ENCODE measurements at places on chromosomes 3 and 15.
A peak's percentile ranks its signal among the peaks of the same experiment; 100 is the strongest.

- no peak for DNase-seq
Observed at GRCh38 chr15:85780225-85780985, 14.3 kb downstream of the KLHL25 start.

DNA sequence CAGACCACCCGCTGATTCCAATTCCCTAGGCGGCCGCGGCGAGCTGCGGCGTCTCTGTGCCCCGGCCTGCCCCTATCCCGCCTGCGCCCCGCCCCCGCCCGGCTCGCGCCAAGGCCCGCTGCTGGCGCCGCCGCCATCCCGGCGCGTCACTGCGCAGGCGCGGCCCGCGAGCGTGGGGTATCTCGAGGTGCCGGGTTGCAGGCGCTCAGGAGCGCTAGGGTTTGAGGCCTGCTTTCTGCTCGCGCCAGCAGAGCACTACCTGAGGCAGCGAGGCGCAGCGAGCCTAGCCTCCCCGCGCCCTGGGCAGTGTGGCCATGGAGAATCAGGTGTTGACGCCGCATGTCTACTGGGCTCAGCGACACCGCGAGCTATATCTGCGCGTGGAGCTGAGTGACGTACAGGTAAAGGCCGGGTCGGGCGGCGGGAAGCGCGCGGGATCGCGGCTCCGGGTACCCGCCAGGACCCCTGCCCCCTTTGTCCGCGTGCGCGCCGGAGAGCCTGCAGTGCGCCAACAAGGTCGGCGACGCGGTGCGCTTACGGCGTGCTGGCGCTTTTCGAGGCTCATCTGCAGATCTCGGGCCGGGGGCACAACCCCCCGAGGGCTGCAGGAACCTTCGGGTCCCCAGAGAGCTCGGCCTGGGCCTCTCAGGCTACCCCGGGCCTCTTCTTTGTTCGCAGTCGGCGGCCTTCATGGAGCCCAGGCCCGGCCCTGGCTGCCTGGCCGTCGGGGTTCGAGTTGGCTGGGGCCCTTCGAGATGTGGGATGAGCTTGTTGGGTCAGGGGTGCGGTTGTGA lies at the start of gene HACD3:
HACD3 (plus strand) TSS at position 146 of the 794 bp plus-strand sequence; CDS start at position 315, 169 bp downstream.
- peak; percentile 81 for DNase-seq

- peak; percentile 1 for DNase-seq
Observed at GRCh38 chr15:77384086-77384485, 35.8 kb downstream of the PEAK1 start.

- DNase-seq, result no peak
Observed at GRCh38 chr15:59278120-59278519, 71.5 kb downstream of the LDHAL6B start.

GRCh38 chr15:89822951-89823711 lies 8.5 kb upstream of the ANPEP start:
- DNase-seq, result no peak

GRCh38 chr15:50345298-50345697 lies 9.7 kb downstream of the GABPB1 start:
- no peak for DNase-seq

DNA sequence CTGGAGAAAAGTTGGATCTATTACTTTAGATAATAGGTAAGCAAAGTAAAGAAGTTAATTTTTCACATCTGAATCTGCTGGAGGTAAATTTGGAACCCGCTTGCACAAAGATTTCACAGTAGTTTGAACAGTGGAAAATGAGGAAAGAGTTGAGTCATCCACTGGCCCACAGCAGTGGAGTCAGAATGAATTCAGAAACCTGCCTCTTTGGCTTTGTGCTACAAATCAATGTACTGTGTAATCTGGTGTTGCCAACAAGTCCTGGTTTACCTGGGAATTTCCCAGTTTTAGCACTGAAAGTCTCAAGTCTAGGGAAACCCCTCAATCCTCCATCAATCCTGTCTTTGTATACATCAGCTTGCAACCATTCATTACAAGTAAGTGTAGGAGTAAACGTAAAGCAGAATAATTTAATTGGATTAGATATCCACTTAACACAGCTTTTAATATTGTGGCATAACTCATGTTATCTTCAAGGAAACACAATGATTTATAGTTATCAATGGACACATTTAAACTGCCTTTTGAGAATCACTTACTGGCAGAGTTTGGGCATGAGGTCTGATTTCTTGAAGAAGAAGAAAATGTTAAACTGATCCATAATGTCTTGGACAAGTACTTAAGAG lies 100.6 kb downstream of the DCLK3 start:
- DNase-seq, result no peak

GRCh38 chr3:113002679-113003078 lies 11.9 kb downstream of the GTPBP8 start:
- no peak for DNase-seq

DNA sequence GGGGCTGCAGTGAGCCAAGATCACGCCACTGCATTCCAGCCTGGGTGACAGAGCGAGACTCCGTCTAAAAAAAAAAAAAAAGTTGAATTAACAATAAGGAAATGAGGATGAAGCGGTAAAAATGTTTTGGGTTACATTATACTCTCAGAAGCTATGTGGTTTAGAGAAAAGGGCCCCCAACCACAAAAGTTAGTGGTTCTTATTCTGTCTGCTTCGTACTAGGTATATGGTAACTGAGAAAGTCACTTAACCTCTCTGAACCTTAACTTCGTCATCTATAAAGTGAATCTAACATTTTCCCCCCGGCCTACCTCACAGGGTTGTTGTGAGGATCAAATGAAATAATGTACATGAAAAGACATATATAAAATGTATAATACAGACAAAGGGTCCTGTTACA lies 38.4 kb upstream of the EHHADH start:
- DNase-seq, result no peak

DNA sequence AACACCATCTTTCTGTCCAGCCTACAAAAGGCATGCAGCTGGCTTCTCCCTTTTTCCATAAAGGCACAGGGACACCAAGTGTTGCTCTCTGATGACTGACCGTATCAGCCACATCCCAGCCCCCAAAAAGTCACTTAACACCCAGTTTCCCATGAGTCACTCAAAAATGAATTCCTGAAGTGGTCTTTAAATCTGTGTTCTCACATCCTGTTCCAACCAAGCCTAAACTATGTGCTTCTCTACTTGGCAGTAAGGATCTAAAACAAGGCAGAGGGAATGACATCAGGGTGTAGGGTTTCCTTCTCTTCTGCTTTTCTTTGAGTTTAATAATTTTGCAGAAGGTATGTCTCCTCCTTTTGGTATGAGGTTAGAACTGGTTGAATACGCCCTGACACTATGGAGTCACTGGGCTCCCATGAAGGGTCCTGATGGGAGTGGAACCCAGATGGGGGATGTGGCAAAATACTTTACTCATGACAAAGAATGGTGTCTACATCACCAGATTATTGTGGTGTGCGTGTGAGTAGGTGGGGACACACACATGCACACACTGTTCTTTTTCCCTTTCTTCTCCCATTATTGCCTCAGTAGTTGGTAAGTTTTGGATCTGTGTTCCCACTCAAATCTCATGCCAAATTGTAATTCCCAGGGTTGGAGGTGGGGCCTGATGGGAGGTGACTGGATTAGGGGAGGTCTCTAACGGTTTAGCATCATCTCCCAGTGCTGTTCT lies 35.6 kb upstream of the CCK start:
- no peak for DNase-seq

DNA sequence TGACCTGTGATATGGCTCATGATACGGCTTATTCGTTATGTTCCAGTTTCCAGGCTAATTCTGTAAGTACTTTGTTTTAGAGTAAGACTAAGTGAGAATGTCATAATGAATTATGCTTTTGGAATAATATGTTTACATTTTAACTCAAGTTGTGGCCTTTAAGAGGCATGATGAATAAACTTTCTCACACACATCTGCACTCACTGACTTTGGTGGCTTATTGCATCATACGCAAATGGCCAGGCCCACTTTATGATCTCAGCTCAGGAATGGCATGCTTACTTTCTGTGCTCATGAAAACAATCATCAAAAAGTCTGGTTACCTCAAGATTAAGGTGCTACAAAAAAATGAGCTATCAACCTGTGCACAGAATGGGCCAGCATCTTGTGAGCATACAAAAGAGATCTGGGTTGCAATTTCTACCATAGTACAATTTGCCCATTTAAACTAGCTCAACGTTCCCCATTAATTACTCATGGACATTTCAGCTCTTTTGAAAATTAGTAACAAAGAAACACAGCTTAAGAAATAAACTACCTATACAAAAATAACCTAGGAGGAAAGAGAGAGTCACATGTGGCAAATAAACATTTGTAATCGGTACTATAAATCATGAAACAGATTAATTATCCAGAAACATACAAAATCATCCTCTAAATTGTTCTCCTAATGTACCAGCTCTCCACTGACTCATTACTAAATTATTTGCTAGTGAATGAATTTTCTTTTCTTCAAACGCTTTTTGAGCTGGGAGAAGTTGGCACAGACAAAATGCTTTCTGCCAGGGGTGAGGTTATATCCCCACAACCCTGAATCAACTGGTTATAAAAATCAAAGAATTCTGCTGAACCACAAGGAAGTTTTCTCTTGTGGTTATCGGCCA lies 439.0 kb upstream of the ADAMTS9 start:
- DNase-seq, result no peak

DNA sequence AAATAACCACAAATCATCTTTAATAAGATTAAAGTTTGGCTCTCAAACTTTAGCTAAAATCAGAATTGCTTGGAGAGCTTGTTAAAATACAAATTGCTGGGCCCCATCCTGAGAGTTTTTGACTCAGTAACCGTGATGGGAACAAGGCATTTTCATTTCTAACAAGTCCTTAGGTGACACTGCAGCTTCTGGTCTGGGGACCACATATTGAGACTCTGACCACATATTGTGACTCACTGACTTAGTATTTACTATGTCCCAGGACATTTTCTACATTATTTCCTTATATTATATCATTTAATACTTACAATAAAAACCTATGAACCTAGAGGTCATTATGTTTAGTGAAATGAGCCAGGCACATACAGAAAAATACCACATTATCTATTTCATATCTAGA lies 164.5 kb downstream of the ZMAT3 start:
- DNase-seq, result no peak

DNA sequence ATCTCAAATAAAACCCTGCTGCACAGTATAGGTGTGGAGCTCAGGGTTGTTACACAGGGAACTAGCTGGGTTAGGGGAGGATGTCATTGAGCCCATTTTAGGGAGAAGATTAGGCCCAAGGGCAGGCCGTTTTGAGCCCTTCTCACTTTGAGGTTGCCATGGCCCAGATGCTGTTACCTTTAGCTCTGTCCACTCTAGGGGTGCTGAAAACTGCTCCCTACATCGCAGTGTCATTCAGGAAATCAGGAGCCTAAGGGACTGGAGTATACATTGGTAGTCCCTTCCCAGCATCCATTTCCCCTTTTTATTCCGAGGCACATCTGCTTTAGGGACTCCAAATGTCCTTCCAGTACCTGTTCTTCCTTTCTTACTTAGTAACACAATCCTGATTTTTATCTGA lies 79.0 kb upstream of the SELENOK start:
- no peak for DNase-seq

DNA sequence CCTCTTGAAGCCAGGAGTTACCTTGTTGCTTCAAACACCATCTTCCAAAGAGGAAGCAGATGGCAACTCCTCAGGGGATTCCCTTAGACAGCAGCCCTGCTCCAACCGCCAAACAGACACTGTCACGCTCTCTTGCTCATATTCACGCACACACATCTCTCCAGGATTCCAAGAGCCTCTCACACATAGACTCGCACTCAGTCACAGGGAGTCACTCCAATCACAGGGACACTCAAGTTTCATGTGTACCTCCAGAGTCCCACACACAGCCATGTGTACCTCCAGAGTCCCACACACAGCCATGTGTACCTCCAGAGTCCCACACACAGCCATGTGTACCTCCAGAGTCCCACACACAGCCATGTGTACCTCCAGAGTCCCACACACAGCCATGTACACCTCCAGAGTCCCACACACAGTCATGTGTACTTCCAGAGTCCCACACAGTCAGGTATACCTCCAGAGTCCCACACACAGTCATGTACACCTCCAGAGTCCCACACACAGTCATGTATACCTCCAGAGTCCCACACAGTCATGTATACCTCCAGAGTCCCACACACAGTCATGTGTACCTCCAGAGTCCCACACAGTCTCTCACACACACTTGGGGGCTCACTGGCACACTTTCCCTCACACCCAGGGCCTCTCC lies 6.1 kb downstream of the VWA5B2 start:
- DNase-seq, result no peak

Data from muscle of arm (tissue), 14 donors.